ENCODE measurements at places on chromosomes 5 and 9. TPM values are rescaled to one million over a fixed set of nuclear protein-coding genes. Genes with fewer than 3 reads are reported as not detected.

The ADAMTS12 gene
- 9.2 TPM for total RNA-seq

The FOXD4L3 gene
- total RNA-seq: 0.18 TPM

The TTC23L gene
- total RNA-seq: 0.70 TPM

The TMEM215 gene
- total RNA-seq: 0.02 TPM

The GPRIN1 gene
- total RNA-seq: 7.1 TPM

The REEP2 gene
- 8.1 TPM for total RNA-seq

The MEIKIN gene
- not detected for total RNA-seq

The SVEP1 gene
- 1.8 TPM for total RNA-seq

The LIX1 gene
- not detected for total RNA-seq

The SLC4A9 gene
- total RNA-seq: not detected

The LMX1B gene
- 2.0 TPM for total RNA-seq

The SIT1 gene
- not detected for total RNA-seq

The BTF3 gene
- total RNA-seq: 1,116 TPM

The RHOBTB3 gene
- total RNA-seq: 8.2 TPM

The PDGFRB gene
- total RNA-seq: 0.10 TPM

The INSYN2B gene
- total RNA-seq: 0.61 TPM

The CDC23 gene
- total RNA-seq: 23.7 TPM

The CDKN2B gene
- not detected for total RNA-seq

The IFNK gene
- total RNA-seq: not detected

The SPINK1 gene
- total RNA-seq: 0.74 TPM

The LCN2 gene
- 3.8 TPM for total RNA-seq

The IL13 gene
- not detected for total RNA-seq

The GNA14 gene
- not detected for total RNA-seq

The GDA gene
- 1.2 TPM for total RNA-seq

All from A549 treated with CORT108297 at 1 μM for 4 hours (cell line).